ENCODE measurements at places on chromosomes 3 and 15.

GRCh38 chr3:155859859-155860258, 5.6 kb upstream of the SLC33A1 start:
- DNase-seq = no peak

DNA sequence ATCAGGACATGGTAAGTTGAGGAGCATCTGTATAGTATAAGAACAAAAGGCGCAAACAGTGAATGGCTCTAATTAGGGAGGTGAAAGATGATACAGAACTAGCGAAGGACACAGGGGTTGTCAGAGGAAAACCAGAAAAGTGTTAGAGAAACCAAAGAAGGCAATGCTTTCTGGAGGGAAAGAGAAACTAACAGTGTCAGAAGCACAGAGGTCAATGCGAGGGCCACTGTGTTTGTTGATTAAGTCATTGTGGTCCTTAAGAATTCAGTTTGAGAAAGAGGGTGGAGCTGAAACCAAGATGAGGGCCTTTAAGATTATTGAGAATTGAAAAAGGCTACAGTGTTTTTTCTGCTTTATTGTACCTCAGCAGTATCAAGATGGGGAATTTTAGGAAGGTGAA, 28.8 kb downstream of the ATG7 start:
- no peak for DNase-seq

DNA sequence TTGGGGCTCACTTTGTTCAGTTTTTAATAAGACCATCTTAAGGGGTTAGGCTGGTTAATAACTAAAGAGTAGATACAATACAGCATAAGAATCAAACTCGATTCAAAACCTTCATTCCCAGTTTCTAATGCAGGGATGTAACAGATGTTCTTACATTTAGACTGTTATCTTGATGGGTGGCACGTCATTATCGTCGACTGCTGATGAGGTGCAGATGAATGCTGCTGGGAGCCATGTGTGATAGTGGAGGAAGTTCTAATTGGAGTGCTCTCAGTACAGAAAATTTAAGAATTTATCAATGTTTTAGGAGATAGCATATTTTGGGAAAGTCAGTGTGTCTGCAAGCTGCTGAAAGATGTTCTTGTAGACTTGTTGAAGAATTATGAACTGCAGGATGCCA, 331.5 kb downstream of the PTPRG start:
- no peak for DNase-seq

DNA sequence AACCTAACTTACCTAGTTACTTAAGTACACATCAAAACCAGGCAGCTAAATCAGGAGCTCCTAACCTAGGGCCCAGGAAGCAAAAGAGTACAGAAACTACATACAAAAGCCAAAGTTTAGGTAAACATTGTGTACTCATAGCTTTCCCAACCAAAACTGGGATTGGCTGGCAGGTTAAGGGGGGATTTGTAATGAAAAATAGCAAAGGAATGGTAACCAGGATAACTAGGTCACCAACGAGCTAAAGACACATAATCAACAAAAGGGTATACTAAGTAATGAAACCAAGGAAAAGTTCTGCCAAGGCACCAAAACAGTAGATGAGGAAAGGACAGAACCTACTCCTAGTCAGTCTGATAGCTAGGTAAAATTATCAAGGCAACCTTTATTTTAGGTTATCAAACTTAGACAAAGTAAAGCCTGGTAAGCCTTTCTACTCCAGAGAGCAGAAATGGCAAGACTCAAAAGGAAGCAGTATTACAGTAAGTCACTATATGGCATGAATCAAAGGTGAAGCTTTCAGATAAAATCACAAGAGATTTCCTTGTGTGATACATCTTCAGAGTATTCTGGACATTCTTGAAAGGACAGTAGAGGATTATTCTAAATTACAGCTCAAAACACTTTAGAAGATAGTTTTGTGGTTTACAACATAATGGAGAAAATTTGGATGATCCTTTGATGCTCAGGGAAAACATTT, 10.2 kb downstream of the TRA2B start:
- no peak for DNase-seq

- DNase-seq = no peak
Measured at GRCh38 chr15:66241087-66241907, 12.3 kb downstream of the MEGF11 start.

DNA sequence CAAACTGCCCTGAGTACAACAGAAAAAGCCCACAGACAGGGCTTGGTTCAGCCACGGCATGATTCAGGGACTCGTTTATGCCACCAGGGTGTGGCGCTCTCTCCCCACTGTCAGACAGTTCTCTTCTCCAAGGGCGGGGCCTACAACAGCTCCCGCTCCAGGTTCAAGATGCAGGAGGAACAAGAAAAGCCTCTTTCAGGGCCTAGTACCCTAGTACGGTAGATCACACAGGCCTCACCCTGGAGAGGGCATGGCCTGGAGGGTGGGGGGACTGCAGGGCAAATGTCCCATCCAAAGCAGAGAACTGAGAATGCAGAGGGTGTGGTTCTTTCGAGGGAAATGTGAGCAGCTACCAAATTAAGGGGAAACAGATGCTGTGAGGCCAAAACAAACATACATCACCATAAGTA, 12.0 kb downstream of the MESD start:
- DNase-seq = peak; percentile 61

- DNase-seq = no peak
Measured at GRCh38 chr3:140363801-140364200, 314.1 kb upstream of the TRIM42 start.

DNA sequence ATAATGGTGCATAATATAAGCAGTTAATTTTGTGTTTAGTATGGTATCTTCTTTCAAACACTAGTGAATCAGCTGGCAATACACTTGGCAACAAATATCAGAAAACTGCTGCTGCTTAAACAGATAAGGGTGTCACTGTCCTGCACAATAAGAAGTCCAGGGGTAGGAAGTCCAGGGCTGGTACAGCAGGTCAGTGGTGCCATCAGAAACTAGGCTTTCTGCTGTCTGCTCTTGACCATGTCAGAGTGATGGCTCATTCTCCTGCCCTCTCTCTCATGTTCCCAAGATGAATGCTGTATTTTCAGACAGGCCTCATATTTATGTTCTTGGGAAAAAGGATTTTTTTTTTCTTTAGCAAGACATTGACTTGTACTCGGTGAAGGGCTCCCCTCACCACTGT, 9.2 kb upstream of the GRK7 start:
- no peak for DNase-seq

DNA sequence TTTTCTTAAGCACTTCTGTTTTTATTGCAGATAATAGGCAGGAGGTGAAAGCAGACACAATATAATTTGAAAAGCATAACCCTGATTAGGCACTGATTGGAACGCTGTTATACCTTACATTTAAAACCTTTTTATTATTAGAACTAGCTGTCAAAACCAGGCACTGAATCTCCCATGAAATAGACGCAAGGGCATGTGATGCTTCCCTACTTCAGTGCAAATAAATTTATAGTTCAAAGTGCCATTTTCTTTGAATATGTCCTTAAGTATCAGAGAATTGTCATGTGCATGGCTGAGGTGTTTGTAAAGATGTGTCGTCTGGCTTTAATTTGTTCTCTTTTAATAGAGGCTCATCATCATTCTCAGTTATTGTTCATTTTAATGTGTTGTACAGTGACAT, 386.0 kb downstream of the NR2F2 start:
- no peak for DNase-seq

DNA sequence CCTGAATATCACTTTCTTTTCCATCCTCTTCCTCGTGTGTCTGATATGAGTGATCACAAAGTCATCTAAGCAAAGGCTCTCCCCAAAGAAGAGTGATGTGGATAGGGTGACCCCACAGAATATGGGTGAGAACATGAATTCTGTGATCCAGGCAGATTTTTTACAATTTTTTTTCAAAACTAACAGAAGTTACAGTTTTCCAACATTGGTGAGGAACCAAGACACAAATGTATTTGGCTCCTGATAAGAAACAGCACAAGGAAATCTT, 27.0 kb downstream of the ANXA2 start:
- no peak for DNase-seq

GRCh38 chr3:149657321-149657925, 402 bp downstream of the WWTR1 start:
- peak; percentile 5 for DNase-seq
